NCI-H460 (cell line): ENCODE measurements at places on chromosomes 11 and 22. TPM values are rescaled to one million over a fixed set of nuclear protein-coding genes. Genes with fewer than 3 reads are reported as not detected.

C22orf15 gene
- not detected in 2 replicates for total RNA-seq

DNA sequence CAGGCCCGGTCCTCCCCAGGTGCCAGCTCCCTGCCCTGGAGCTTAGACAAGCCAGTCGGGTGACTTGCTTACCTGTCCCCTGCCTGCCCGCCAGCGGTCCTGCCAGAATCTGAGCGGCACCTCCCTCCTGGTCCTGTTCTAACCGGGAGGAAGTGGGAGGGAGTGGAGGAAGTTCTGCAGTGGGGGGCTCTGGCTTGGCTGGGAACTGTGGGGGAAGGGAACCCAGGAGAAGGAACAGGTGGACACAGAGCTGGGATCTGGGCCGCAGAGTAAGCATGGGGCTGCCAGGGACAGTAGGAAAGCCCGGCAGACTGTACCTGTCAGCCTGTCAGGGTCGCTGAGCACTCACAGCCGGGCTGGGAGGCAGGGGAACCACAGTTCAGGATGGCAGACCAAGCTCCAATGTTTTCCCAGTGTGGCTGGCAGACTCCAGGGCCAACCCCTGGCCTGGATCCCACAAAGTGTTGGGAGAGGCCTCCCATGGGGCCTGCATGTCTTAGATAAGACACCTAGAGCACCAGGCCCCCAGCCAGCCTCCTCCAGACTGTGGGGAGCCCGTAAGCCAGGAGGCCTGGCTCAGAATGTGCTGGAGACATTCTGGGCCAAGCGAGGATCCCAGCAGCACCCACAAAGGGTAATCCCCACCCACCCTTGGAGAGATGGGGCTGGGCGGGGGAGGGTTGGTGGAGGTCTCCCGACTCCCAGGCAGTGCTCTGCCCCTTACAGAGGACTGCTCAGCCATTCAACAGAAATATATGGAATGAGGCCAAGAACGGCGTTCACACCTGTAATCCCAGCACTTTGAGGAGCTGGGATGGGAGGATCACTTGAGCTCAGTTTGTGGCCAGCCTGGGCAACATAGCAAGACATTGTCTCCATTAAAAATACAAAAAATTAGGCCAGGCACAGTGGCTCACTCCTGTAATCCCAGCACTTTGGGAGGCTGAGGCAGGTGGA is 2.3 kb downstream of the CYB5R3 start:
- no peak for DNase-seq

DNA sequence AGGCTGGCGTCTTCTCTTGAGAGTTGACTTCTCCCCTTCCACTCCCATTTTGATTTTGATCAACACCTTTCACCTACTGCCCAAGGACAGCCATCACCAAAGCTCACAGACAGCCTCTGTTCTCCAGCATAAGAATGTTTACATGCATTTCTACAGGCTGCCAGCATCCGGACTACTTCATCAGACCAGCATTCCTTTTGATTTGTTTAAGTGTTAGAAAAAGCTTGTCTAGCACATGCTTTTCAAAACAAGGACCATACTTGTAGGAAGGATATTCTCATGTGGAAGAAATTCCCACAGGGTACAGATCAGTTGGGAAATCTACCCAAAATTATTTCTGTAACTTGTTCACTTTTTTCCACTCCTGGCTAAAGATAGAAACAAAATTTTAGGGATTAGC is 6.2 kb upstream of the KCNA4 start:
- no peak for DNase-seq

DNA sequence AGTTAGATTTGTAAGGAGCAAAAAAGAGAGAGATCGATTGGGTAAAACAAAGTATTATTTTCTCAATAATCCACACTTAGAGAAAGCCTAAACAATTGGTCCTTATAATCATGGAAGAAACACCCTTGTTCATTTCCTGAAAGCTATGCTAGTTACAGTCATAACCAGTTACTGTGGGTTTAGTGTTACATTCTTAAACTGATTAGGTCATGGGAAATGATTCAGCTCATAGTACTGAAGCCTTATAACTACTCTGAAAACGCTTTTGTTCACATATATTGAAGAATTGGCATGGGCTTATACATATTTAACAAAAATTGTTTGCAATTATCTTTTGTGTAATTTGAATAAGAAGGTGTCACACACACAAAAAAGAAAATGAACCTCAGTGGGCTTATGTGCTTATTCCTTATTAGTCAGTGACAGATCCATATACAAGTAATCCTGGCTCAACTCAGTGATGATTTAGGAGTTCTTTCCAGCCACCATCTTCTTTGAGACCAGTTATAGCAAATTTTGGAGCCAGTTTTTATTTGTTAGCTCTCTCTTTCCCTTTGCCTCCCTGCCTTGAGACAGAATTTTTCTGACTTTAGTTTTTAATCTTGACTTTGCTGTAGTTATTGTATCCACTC is 198.5 kb upstream of the CTSC start:
- peak; percentile 89 for DNase-seq

- no peak for DNase-seq
Measured at GRCh38 chr11:126114486-126115126, 51.9 kb upstream of the CDON start.

DNA sequence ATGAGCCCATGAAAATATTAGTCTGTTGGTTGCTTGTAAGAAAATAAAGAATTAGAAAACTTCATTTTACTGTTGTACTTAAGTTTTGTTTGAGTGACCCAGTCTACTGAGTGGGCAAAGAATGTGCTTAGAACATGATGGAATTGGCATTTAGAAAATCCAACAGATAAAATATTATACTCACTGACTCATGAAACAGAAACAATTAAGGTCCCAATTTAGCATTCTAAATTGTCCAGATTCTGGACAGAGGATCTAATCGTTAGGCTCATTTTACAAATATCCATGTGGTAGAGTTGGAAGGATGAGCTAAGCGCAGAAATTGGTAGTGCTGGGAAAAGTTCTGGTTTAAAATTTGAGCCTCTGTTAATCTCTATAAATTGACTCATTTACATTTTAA is 45.4 kb downstream of the METTL15 start:
- DNase-seq = no peak
